ENCODE measurements at places on chromosomes 11 and 22. TPM values are rescaled to one million over a fixed set of nuclear protein-coding genes. Genes with fewer than 3 reads are reported as not detected.

Gene ART5
- not detected for total RNA-seq

Gene KCNA4
- total RNA-seq, result 11.0 TPM

DNA sequence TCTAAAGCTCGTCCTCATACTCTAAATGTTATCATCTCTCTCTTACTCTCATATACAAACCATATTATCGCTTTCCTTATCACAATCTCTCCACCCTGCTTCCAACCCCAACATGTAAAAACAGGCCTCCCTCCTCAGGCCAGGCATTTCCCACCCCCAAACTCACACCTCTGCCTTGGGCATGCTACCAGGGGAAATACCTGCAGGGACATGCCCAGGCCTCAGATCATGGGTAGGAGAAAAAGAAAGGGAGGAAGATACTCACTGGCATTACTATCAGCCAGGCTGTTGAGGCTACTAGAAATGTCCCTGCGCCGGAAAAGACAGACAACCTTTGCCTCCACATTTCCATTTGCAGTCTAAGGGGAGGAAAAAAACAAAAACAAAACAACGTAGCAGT, 1.8 kb downstream of the MTA2 start:
- DNase-seq, result no peak

DNA sequence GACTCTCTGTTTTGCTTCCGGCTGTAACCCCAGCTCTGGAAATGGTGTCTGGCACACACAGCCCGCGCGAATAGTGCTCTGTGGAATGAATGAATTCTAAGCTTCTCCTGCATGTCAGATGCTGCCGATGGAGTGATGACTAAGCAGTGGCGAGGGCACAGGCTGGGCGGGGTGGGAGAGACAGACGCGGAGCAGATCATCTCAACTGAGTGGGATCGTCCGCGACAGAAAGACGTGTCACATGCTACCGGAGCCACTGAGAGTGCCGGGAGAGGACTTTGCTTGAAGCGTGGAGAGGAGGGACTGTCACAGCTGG, 334.5 kb downstream of the CTTN start:
- no peak for DNase-seq

Gene CEND1
- 7.3 TPM for total RNA-seq

Gene MRGPRE
- total RNA-seq, result not detected

DNA sequence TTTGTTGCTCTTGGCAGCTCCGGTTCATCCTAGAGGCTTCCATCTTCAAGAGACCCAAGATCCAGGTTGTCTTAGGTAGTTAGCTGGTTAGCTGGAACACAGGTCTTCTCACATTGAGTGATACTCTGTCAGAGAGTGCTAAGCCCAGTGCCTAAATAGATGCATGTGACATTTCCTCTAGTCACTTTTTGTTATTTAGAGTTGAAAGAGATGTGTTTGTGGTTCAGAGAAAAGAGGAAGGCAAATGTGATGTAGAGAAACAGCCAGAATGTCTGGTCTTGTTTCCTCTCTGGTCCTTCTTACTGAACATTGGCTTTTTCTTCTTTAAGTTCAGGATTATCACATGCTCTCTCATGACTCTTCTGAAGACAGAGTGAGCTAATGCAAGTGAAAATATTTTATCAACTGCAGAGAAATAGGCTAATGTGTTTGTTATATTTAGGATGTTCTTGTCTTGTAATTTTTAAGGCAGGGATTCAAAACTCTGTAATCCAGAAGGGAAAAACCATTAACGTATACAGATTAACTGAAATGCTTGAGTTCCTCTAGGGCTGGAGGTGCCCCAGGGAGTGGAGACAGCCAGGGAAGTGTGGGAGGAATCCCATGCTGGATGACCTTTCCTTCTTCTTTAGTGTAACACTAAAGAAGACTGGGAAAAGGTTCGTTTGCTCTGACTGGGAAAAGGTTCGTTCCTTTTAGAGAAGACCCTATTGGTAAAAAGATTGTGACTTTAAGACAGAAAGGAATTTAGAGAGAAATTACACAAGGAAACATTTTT, 75.4 kb downstream of the SWAP70 start:
- DNase-seq, result no peak

Gene GALNT18
- total RNA-seq, result 20.4 TPM

GRCh38 chr11:27603376-27603990, 96.8 kb downstream of the BDNF start:
- DNase-seq, result no peak

DNA sequence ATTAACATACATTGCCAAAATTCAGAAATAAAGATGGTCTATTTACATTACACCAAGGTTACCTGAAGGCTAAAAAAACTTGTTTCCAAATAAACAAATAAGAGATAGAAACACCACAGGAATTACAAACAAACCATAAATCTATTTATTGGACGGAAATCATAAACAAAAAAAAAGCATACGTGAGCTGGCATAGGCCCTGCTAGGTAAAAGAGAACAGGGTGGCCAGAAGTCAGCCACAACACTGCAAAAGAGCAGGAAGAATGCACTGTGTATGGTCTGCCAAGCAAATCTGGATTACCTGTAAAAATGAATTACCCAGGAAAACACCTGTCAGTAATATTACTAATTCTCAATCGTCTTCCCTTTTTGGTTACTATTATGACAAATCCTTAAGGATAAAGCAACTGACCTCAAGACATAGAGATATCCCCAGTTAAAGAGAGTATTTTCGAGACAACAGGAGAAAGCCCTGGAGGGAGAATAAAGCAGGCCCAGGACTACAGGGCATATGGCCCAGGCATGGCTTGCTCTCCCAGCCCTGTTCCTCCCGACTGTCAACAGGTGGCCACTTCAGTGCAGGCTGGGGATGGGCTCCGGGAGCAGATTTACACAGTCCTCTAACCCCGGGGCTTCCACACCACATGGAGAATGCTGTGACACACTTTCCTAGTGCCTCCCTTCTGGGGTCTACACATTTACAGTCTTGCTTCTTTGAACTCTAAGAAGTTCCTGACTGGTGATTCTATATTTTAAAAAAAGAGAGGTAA, 18.0 kb downstream of the PPP2R1B start:
- DNase-seq, result no peak

DNA sequence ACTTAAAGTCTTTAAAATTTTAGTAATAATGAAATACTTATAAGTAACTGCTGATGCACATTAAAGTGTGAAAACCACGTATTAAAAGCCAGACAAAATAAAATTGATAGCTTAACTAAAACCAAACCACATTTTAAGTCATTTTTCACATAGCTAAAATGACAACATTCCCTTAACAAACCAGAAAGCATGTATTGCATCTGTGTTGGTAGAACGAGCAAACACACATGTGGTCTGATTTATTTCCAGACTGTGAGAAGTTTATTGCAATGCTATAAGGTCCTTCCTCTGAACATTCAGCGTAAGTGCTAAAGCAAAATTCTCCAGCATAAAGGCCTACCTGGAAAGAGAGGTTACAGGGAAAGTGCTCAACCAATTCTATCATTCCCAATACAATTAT, 57.8 kb downstream of the ARHGAP20 start:
- DNase-seq, result no peak

DNA sequence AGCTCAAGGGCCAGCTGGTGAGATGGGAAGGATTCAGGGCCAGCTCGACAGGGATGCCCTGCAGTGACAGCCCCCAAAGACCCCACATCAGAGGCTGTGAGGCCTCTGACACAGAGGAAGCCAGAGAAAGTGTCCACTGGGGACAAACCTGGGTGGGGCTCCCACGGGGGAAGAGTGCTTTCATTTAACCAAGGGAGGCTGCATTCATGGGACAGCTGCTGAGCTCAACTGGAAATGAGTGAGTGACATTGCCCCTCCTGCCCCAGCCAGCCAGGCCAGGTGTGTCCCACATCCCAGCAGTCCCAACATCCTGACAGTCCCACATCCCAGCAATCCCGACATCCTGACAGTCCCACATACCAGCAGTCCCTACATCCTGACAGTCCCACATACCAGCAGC, 61.0 kb downstream of the DHCR7 start:
- DNase-seq, result no peak

DNA sequence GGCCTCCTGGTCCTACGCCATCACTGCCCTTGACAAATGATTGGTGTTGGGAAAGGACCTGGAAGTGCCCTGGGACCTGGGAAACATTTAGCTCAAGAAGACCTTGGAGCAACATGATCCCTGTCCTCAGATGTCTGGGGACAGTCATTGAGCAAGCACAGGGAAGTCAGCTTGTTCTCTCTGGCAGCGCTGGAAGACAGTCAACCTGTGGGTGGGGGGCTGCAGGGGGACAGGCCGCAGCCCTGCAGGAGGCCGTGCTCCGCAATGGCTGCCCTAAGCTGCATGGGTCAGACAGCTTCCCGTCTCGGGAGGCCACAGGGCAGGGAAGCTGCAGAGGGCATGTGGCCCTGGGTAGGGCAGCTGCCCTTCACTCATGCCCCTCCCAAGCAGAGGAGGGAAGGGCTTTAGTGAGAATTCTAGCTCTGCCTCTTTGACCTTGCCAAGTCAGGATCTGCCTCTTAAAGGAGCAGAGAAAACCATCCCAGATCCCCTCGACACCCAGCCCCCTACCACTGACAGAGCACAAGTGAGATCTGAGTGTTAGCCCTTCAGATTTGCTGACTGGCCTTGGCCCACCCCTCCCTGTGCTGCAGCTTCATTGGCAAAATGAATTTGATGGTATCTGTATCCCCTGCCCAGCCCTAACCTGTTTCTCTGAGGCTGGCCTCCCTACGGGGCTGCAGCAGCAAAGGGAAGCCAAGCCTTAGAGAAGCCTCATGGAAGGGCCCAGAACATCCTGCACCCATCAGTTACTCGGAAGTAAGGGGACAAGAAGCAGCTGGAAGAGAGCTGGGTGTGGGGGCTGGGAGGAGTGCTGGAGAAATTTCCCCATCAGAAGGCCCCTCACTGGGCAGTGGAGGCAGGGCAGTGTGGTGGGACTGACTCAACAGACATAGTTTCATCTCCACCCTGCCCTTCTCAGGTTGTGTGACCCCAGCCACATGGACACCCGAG, 6.2 kb upstream of the SREBF2 start:
- no peak for DNase-seq

Gene RBMXL2
- total RNA-seq, result not detected

- no peak for DNase-seq
Measured at GRCh38 chr11:101277036-101277435, 147.4 kb upstream of the PGR start.

Gene OR51B4
- 0.41 TPM for total RNA-seq

GRCh38 chr11:58625826-58626460, 3.5 kb downstream of the CNTF start:
- no peak for DNase-seq

DNA sequence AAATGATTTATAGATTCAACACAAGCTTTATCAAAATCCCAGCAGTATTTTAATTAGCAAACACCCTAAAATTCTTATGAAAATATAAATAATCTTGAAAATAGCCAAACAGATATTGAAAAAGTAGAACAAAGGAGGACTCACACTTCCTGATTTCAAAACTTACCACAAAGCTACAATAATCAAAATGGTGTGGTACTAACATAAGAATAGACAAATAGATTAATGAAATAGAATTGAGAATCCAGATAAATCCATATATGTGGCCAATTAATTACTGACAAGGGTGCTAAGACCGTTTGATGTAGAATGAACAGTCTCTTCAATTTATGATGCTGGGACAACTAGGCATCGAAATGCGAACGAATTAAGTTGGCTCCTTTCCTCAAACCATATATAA, 49.6 kb upstream of the TEAD1 start:
- no peak for DNase-seq

Gene FOLH1
- 4.9 TPM for total RNA-seq

GRCh38 chr11:125449565-125449964, 46.5 kb downstream of the FEZ1 start:
- DNase-seq, result no peak

Gene PAMR1
- 2.0 TPM for total RNA-seq

Gene DENND5A
- 119 TPM for total RNA-seq

DNA sequence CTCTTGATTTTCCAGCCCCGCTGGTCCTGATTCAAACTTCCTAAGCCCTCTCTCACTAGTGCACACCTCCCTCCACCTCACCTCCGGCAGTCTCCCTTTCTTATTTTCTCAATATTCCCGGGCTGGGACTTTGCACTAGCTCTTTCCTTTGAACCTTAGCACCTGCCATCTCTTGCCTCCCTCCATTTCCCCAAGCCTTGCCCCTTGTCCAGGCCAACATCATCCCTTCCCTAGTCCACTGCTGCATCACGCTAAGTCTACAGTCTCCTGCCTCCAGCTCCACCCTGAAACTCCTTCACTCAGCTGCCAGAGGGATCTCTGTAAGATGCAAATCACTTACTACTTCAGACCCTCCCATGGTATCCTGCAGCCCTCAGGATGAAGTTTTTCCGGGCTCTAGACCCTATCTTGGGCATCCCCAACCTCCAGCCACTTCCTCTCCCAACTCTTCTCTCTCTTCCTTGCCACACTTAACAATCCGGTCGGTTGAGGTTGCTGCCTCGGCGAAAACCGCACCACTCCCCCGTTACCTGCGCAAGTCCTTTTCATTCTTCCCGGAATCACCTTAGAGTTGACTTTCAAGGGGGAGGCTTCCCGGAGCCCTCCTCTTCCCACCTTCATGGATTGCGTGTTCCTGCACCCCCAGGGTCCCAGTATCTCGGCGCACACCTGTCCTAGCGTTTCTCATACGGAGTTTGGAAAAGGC, 42.7 kb downstream of the NECTIN1 start:
- no peak for DNase-seq

- no peak for DNase-seq
Measured at GRCh38 chr11:9720290-9720630, 56.4 kb downstream of the SWAP70 start.

DNA sequence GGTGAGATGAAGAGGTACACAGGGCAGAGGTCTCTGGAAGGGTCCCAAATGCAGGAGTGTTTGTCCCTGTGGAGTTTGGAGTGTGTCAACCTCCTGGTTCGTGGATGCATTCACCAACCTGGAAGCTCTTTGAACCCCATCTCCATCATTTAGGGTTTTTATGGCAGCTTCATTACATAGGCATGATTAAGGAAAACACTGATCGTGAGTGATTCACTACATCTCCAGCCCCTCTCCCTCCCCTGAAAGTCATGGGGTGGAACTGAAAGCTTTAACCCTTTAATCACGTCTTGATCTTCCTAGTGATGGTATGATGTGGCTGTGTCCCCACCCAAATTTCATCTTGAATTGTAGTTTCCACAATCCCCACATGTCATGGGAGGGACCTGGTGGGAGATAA, 19.8 kb upstream of the INCENP start:
- no peak for DNase-seq

Gene C11orf91
- total RNA-seq, result not detected

- DNase-seq, result no peak
Measured at GRCh38 chr22:26783885-26784284, 126.5 kb downstream of the MIAT start.

DNA sequence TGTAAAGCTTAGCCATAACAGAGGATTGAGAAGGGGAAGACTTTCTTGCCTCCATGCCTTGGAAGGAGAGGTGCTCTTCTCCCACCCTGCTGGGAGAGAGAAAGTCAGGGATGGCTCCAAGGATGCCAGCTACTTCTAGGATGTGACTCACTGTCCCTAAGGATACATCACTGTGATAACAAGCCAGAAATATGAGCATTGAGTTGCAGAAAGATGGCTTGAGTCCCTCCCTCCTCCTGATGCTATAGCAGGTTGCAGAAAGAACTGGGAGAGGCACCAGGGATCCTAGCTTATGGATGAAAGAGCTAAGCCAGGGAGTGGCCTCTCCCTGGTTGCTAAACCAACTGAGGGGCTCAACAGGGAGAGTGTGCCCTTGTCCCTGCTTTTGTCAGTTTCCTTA, 27.8 kb upstream of the FJX1 start:
- DNase-seq, result no peak

GRCh38 chr11:66115638-66116301, 45.7 kb downstream of the PACS1 start:
- DNase-seq, result no peak

All from frontal cortex (tissue), 4 donors.